Activated T-helper 17 cell treated with anti-CD3 and anti-CD28 coated beads, Interleukin-2, amount 50 U/mL, for 72 hours (primary cell): ENCODE measurements at places on chromosomes 1 and 21.

DNA sequence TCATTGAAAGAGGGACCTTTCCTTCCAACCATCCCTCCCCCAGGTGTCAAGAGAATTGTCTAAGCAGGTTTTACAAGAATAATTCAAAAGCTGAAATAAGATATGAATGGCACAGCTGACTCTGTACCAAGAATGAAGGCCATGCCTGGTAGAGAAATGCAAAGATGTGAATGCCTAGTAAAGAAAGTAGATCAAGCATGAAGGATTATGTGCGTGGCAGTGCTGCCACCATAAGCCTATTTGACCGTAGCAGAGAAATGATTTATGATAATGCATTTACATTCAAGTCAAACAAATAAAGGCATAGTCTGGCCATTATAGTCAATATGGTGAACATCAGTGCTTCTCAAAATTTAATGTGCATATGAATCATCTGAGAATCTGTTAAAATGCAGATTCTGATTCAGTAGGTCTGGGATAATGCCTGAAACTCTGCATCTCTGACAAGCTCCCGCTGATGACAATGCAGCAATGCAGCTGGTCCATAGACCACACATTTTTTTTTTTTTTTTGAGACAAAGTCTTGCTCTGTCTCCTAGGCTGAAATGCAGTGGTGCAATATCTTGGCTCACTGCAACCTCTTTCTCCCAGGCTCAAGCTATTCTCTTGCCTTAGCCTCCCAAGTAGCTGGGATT lies 16.6 kb upstream of the CLCA4 start:
- H3K4me3 ChIP-seq = no peak overlapping the region
- peaks cover 7% of the 10 kb centered on the region for H3K27me3 ChIP-seq
- H3K4me1 ChIP-seq = no peaks in the 10 kb centered on the region
- ATAC-seq = no peak
- no peaks in the 10 kb centered on the region for H3K36me3 ChIP-seq

GRCh38 chr1:168439456-168440375 lies 104.1 kb downstream of the XCL2 start:
- H3K36me3 ChIP-seq = no peaks in the 10 kb centered on the region
- peak overlapping the region; percentile 59 for H3K27ac ChIP-seq
- H3K4me1 ChIP-seq = peaks cover 26% of the 10 kb centered on the region
- H3K4me3 ChIP-seq = peak overlapping the region; percentile 68
- H3K27me3 ChIP-seq = no peaks in the 10 kb centered on the region
- peak; percentile 86 for ATAC-seq

DNA sequence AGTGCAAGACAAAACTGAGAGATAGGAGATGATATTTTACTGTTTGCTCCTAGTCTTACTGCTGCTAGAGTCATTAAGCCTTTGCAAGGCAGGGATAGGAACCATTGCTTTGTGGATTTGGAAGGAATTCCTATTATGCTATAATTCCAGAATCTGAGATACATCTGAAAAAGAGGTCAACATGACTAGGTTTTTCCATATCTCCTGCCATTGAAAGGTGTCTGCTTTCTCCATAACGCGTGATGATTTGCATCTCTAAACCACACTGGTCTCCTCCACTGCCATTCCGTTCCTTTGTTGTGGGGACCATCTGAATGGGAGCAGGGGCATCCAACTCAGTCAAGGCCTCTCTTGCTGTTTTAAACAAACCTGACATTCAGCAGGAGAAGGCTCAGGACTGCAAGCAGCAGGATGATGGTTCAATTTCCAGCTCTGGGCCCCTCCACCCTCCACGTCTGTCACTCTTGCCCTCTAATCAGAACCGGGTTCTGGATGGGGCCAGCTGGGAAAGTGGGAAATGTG lies 45.2 kb downstream of the PLPP3 start:
- no peak overlapping the region for H3K27ac ChIP-seq
- H3K27me3 ChIP-seq = peaks cover 28% of the 10 kb centered on the region
- no peaks in the 10 kb centered on the region for H3K36me3 ChIP-seq
- no peak for ATAC-seq
- H3K4me1 ChIP-seq = no peaks in the 10 kb centered on the region

DNA sequence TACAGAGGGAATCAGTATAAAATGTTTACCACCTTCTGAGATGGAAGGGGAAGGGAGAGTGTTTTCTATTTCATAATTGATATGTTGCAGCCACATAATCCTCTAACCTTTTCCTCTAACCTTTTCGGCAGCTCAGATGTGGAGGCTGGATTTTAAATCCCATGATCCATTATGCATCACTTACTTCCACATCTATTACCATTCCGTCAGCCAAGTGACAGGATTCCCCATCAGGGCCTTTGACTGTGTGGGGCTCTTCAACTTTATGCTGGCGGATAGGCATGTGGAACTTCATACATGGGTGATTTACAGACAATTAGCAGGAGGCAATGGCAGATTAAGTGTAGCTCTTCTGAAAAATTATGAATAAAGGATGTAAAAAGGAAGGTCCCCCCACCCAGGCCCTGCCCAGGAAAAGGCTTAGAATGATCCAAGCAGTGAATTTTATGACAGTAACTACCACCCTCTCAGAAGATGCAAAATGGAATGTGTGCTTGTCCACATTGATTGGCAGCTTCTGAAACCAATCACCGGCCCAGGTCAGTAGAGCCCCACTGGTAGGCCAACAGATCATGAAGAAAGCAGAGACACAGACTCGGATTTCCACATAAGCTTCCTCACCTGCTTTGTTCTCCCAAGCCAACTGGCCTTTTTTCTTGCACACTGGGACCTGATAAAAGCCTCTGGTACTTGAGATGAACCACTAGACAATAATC lies 147.0 kb downstream of the ST6GALNAC5 start:
- no peaks in the 10 kb centered on the region for H3K4me1 ChIP-seq
- no peak for ATAC-seq
- H3K36me3 ChIP-seq = no peaks in the 10 kb centered on the region

- H3K36me3 ChIP-seq = no peaks in the 10 kb centered on the region
- no peak for ATAC-seq
- no peaks in the 10 kb centered on the region for H3K27me3 ChIP-seq
- no peak overlapping the region for H3K4me3 ChIP-seq
Observed at GRCh38 chr1:16151196-16151994, 4.5 kb downstream of the EPHA2 start.
